ENCODE measurements at places on chromosomes 6 and 20.

DNA sequence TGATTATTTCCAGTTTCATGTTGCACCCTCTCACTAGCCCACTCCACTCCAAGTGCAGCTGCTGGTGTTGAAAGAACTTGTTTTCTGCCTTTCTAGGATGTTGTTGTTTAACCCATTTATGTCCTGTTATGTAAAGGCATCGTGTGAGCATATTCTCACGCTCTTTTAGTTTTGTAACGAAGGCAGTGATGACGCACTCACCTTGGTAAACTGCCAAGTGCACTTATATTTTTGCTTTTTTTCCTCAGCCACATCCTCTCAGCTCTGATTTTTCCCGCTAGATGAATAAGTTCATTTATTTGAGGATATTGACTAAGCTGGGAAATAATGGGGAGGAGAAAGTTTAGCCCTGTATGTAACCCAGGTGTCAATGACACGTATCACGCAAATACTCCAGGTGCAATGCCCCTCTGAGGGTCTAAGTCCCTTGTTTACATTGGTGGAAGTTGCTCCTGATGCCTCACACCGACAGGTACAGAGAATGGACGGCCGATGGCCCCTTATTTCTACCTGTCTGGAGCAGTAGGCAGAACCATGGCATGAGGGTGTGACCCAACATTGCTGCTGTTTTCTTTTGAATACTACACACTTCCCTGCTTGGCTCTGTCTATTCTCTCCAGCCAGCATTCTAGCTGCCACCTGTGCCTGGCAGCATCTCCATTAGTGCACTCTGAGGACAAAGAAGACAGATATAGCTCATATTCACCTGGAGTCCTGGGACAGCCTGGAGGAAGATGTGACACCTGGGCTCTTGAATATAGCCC, 132.7 kb upstream of the SLC24A3 start:
- no peak for DNase-seq

- no peak for DNase-seq
Measured at GRCh38 chr6:55220961-55221360, 46.6 kb downstream of the HCRTR2 start.

DNA sequence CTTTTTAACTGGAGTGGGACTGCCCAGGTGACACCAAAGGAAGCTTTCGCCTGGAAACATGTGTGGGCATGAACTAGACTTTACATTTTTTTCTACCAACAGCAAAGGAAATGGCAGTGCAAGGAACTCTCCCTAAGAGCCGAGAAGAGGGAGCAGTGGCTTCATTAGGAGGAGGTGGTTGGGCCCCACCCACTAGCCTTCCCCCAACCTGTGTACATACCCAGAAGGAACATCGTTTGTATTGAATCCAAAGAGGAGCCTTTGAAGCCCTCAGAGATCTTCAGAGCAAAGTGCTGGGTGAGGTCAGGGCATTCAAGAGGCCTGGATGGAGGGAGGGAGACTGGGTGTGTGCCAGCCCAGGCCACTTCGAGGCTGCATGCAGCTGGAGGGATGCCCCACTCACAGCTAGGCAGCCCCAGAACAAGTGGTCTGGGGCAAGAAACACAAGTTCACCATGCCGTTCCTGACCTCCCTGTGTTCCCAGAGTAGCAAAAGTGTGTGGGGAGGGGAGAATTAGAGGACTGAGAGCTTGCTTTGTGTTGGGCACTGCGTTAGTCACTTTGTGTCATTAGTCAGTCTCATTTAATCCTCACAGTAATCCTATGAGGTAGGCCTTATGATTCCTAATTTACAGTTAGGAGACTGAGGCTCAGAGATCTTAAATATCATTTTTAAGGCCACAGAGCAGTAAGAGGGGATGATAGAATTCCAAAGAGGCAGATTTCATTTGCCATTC, 191.6 kb upstream of the SUPT3H start:
- DNase-seq = no peak

- no peak for DNase-seq
Measured at GRCh38 chr6:16783509-16783908, 22.2 kb upstream of the ATXN1 start.

Data from retina (tissue), 1 donor.